ENCODE measurements at places on chromosomes 2 and 18.
A peak's percentile ranks its signal among the peaks of the same experiment; 100 is the strongest.

GRCh38 chr2:95071856-95072255, 46.3 kb downstream of the MAL start:
- no peak for DNase-seq

GRCh38 chr2:562391-563364, 114.5 kb downstream of the TMEM18 start:
- DNase-seq: no peak

- no peak for DNase-seq
Observed at GRCh38 chr2:64210816-64211215, 66.6 kb upstream of the PELI1 start.

DNA sequence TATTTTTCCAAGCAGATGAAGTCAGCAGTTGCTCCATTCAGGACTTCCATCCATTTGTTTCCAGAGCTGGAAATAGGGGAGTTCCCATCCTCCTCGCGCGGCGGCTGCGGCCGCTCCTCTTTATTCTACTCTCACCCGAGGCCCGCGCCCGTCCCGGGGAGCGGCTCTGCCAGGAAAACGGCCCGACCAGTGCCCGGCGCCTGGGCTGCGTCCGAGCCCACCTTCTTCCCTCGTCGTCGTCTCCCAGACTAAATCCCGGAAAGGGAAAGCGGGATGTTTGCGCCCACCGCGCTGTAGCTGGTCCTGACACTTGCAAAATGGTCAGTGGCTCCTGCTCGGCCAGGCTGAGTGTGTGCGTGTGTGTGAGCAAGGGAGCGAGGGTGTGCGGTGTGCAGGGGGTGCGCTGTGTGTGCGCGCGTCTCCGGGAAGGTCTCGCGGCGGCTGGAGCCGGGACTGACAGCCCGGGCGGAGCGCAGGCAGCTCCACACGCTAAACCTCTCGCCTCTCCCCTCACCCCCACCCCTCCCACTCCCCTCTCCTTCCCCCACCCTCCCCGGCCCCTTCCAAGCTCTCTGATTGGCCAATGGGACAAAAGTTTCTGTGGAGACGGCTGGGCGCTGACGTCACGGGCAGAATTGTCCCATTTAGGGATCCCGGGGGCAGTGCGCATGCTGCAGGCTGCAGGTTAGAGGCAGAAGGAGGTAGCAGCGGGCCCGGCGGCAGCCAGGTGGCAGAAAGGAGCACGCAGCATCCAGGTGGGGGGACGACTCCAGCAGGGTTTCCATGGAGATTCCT, at the start of gene NOL4:
Gene NOL4 (minus strand): TSS at position 491 of the 795 bp plus-strand sequence. CDS start 1,660 bp downstream, outside the sequence.
- peak; percentile 93 for DNase-seq

- no peak for DNase-seq
Observed at GRCh38 chr2:11753886-11754699, 7.7 kb downstream of the LPIN1 start.

GRCh38 chr2:118246726-118247125, 158.5 kb downstream of the INSIG2 start:
- no peak for DNase-seq

DNA sequence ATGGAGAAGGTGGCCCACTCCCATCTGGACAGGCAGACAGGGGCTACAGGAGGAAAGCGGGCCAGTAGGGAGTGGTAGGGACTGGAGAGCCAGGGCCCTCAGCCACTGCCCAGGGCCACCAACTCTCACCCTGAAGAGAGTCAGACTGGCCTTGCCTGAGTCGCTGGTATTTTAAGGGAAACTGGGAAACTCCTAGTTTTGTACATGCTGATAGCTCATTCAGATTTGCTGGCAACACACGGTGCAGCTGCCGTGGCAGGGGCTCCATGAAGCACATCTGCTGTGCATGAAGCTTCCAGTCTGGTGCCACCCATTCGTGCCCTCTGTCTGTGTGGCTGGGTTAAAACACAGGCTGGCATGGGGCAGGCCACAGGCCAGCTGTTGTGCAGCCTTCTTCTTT, 137.3 kb upstream of the GLI2 start:
- no peak for DNase-seq

- no peak for DNase-seq
Observed at GRCh38 chr18:50742952-50743351, 76.9 kb downstream of the MRO start.

- DNase-seq: no peak
Observed at GRCh38 chr2:218291318-218292047, 820 bp downstream of the TMBIM1 start.

- DNase-seq: no peak
Observed at GRCh38 chr18:30450927-30451326, 591.6 kb downstream of the DSC3 start.

DNA sequence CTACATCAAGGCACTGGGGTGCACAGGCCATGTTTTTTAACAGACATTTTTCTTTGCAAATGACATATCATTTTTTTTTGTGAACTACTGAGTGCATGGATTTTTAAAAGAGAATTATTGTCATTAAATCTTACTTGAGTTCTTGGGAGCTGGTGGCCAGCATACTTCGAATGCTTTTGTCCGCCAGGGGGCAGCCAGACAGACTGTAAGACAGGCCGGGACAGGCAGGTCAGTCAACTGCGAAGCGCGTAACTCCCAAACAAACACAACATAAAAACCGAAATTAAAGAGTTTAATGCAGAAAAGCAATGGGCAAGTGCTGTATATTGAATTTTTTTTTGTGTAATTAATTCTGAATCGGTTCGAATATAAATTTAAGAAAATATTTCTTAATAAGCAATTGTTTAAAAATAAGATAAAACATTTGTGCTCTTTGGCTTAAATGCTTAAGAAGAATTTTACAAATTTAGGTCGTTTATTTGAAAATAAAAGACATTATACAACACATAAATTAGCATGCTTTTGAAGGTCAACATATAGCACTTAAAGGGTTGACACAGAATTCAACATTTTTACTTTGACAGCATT, 142.2 kb upstream of the PXDN start:
- DNase-seq: no peak

All from H1 (cell line).